DND-41 (cell line): ENCODE measurements at places on chromosomes 13 and 19.

DNA sequence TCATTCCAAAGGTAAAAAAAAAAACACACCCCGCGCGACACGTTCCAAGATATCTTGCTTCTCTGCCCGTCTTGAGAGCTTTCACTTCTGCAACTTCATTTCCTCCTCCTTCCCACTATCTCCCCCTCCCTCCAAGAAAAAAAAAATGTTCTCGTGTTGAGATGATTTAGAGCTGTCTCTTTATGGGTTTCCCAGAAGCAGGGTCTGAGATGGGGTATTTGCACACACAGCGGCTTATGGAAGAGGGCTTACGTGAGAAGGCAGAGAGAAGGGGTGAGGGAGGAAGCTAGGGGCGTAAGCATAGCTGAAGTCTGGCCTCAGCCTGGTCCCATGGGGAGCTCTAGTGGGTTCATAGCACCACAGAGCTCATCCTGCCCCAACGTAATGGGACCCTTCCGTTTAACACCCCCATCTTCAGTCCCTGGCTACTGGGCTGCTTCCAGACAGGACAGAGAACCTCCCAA is 31.3 kb upstream of the USE1 start:
- no peak overlapping the region for H3K27ac ChIP-seq
- H3K36me3 ChIP-seq, result peaks cover 63% of the 10 kb centered on the region
- no peak for DNase-seq
- H3K4me1 ChIP-seq, result no peaks in the 10 kb centered on the region
- H3K27me3 ChIP-seq, result no peaks in the 10 kb centered on the region

DNA sequence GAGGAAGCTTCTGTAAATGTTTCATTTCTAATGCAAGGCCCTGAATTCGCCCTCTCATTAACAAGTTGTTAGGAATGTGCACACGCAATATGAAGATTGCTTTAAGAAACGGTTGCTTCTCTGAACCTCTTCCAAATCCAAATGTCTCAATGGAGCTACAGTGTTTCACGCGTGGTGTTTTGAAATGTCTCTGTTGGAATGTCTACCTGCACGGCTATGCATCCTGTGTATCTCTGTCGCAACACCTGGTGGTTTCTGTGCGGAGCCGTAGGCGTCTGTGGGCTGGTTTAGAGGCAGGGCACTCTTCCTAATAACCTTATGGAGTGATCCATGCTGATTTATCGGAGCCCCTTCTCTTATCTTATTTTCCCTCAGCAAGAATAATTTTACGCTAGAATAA is 1584.2 kb upstream of the SLC10A2 start:
- no peaks in the 10 kb centered on the region for H3K36me3 ChIP-seq
- no peak overlapping the region for H3K27ac ChIP-seq
- DNase-seq, result no peak
- H3K4me1 ChIP-seq, result no peaks in the 10 kb centered on the region
- no peak overlapping the region for H3K4me3 ChIP-seq
- no peaks in the 10 kb centered on the region for H3K27me3 ChIP-seq

- H3K27ac ChIP-seq, result no peak overlapping the region
- no peak overlapping the region for H3K4me3 ChIP-seq
- DNase-seq, result no peak
- no peaks in the 10 kb centered on the region for H3K4me1 ChIP-seq
- no peaks in the 10 kb centered on the region for H3K36me3 ChIP-seq
Observed at GRCh38 chr19:17352608-17353280, 15.4 kb downstream of the GTPBP3 start.

- H3K27me3 ChIP-seq, result no peaks in the 10 kb centered on the region
- no peak for DNase-seq
- 0 out of 2 replicates have a peak, but pooled peaks cover 2% of the 10 kb centered on the region for H3K36me3 ChIP-seq
- H3K27ac ChIP-seq, result no peak overlapping the region
- H3K4me3 ChIP-seq, result no peak overlapping the region
Observed at GRCh38 chr13:35144166-35144890, 202.3 kb downstream of the NBEA start.

DNA sequence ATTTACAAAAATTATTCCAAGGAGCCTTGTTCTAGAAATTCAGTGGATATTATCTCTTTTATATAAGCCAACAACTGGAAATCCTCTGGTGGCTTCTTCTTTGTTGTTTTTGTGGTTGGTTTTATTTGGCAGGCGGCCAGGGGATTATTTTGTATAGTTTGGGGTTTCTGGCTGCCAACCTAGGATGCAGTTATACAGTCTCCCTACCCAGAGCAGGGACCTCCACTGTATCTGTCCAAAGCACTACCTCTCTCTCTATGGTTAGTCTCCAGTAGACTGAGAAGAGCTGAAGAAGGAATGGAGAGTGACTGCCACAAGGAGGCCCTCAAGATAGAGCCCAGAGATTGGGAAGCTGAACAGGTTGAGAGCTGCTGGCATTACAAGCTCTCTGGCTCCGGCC is 80.2 kb downstream of the ZAR1L start:
- H3K27ac ChIP-seq, result no peak overlapping the region
- H3K27me3 ChIP-seq, result peaks cover 3% of the 10 kb centered on the region
- H3K4me1 ChIP-seq, result no peaks in the 10 kb centered on the region
- H3K36me3 ChIP-seq, result no peaks in the 10 kb centered on the region
- DNase-seq, result peak; percentile 31

DNA sequence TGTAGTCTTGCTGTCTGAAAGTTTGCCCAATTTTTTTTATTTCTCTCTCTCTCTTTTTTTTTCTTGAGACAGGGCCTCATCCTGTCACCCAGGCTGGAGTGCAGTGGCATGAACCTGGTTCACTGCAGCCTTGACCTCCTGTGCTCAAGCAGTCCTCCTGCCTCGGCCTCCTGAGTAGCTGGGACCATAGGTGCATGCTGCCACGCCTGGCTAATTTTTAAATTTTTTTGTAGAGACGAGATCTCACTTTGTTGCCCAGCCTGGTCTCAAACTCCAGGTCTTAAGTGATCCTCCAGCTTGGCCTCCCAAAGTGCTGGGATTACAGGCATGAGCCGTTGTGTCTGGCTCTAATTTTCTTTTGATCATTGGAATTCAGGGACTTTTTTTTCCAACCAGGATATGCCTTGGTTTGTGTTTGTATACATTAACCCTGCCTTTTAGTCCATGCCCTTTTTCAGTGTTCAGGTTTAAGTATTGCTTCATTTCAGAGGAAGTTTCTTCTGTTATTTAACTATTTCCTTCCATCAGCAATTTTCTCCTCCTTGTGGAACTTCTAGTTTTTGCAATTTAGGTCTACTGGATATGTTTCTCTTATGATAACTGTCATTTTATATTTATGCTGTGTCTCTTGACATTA is 201.4 kb downstream of the PCCA start:
- DNase-seq, result no peak
- no peaks in the 10 kb centered on the region for H3K36me3 ChIP-seq
- H3K4me1 ChIP-seq, result no peaks in the 10 kb centered on the region
- no peaks in the 10 kb centered on the region for H3K27me3 ChIP-seq
- H3K27ac ChIP-seq, result no peak overlapping the region
- no peak overlapping the region for H3K4me3 ChIP-seq

DNA sequence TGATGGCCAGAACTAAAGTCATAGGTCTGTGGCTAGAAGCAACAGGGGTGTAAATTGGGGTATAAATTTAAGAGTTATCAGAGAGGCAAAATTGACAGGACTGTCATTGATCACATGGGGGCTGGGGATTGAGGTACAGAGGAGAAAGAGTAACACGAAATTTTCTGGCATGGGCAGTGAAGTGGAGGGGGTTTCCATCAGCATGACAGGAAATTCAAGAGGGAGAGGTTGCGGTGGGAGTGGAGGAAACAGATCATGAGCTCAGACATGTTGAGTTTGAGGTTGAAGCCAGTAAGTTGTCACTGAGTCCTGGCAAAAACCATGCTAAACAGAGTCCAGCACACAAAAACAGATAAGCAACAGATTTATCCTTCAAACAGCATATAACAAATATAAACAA is 192.1 kb upstream of the TSC22D1 start:
- no peaks in the 10 kb centered on the region for H3K4me1 ChIP-seq
- H3K27me3 ChIP-seq, result no peaks in the 10 kb centered on the region
- H3K27ac ChIP-seq, result no peak overlapping the region

DNA sequence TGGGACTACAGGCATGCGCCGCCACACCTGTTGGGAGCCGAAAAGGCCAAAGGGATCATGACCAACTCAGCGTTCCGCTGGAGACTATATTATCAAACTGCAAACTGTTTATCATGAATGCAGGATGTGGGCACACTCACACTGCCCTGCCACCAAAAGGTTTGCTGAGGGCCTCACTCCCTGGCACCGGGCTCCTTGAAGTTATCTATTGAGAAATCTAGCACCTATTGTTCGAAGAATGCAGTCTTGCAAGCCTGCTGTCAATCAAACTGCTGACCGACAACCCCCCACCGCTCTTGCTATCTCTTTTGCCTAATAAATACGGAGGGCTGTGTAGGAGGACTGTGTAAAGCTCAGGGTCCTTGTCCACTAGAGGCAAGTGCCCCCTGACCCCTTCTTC is 5.2 kb upstream of the ZNF836 start:
- no peak overlapping the region for H3K4me3 ChIP-seq
- H3K36me3 ChIP-seq, result no peaks in the 10 kb centered on the region
- no peak for DNase-seq
- peaks cover 15% of the 10 kb centered on the region for H3K4me1 ChIP-seq
- H3K27me3 ChIP-seq, result no peaks in the 10 kb centered on the region
- no peak overlapping the region for H3K27ac ChIP-seq

DNA sequence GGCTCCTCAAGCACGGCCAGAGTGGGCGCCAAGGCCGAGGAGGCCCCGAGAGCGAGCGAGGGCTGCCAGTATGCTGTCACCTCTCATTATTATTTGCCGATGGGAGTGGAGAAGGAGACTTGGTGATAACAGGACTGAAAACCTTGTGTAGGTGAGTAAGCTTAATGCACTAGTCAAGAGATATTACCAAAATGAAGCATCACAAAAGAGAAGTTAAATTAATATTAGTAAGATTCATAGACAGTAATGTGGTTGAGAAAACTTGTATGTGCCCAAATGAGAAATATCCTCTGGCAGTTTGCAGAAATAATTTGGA is 204.5 kb upstream of the SLITRK1 start:
- no peaks in the 10 kb centered on the region for H3K36me3 ChIP-seq
- no peak overlapping the region for H3K27ac ChIP-seq
- H3K4me1 ChIP-seq, result peaks cover 19% of the 10 kb centered on the region
- no peak overlapping the region for H3K4me3 ChIP-seq
- DNase-seq, result no peak
- H3K27me3 ChIP-seq, result no peaks in the 10 kb centered on the region

DNA sequence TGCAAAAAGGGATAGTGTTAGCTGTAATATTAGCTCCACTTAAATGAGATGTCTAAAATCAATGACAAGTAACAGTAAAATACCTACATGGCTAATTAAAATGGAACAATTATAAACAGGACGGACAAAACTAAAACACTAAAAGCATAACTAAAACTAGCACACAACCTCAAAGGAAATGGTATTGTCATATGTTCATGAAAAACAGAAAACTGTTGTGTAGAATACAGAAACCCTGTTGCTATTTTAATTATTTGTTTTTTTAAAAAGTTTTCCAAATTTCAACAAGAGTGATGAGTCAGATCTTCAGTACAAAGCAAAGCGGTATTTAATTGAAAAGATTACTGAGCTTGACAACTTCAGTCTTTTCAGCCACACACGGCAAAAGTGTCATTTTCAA is 4.2 kb downstream of the RCBTB2 start:
- H3K36me3 ChIP-seq, result no peaks in the 10 kb centered on the region
- H3K27ac ChIP-seq, result no peak overlapping the region
- DNase-seq, result no peak
- no peaks in the 10 kb centered on the region for H3K27me3 ChIP-seq

- peaks cover 37% of the 10 kb centered on the region for H3K4me1 ChIP-seq
- H3K27ac ChIP-seq, result peak overlapping the region; percentile 52
- no peaks in the 10 kb centered on the region for H3K27me3 ChIP-seq
- H3K4me3 ChIP-seq, result peak overlapping the region; percentile 66; the same call in 1 of the 2 replicates
- no peak for DNase-seq
- H3K36me3 ChIP-seq, result no peaks in the 10 kb centered on the region
Observed at GRCh38 chr19:1862068-1862423, 1.3 kb downstream of the KLF16 start.

- no peaks in the 10 kb centered on the region for H3K27me3 ChIP-seq
- no peaks in the 10 kb centered on the region for H3K36me3 ChIP-seq
- H3K4me1 ChIP-seq, result no peaks in the 10 kb centered on the region
- no peak overlapping the region for H3K4me3 ChIP-seq
Observed at GRCh38 chr13:45228002-45228401, 27.2 kb upstream of the KCTD4 start.

GRCh38 chr19:45908956-45909355 is 5.6 kb downstream of the NANOS2 start:
- no peaks in the 10 kb centered on the region for H3K27me3 ChIP-seq
- no peaks in the 10 kb centered on the region for H3K36me3 ChIP-seq
- H3K27ac ChIP-seq, result no peak overlapping the region
- H3K4me1 ChIP-seq, result no peaks in the 10 kb centered on the region

- no peaks in the 10 kb centered on the region for H3K27me3 ChIP-seq
- no peak overlapping the region for H3K4me3 ChIP-seq
- DNase-seq, result no peak
- H3K36me3 ChIP-seq, result peaks cover 96% of the 10 kb centered on the region
- H3K4me1 ChIP-seq, result no peaks in the 10 kb centered on the region
Observed at GRCh38 chr19:9156304-9156703, 16.1 kb downstream of the ZNF317 start.

DNA sequence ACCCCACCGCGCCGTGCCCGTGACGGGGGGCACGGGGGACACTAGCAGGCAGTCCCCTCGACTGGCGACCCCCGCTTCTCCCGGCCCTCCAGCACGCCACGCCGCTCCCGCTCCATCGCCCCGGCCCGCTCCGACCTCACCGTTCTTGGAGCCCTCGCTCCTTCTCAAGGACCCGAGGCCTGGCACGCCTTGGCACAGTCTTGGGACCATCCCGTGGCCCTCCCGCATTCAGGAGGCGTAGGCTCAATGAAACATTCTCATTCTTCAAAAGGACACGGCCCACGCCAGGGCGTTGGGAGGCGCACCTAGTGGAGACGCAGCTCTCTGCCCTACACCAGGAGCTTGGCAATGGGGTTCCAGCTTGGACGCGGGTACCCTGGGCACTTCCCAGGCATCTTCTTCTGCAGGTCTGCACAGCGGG is 473 bp upstream of the CERS1 start:
- no peak overlapping the region for H3K27ac ChIP-seq
- no peak for DNase-seq
- no peak overlapping the region for H3K4me3 ChIP-seq
- H3K4me1 ChIP-seq, result no peaks in the 10 kb centered on the region
- no peaks in the 10 kb centered on the region for H3K27me3 ChIP-seq

- H3K27ac ChIP-seq, result no peak overlapping the region
- H3K4me1 ChIP-seq, result no peaks in the 10 kb centered on the region
- no peak for DNase-seq
Observed at GRCh38 chr13:109999659-110000533, 213.5 kb upstream of the IRS2 start.

DNA sequence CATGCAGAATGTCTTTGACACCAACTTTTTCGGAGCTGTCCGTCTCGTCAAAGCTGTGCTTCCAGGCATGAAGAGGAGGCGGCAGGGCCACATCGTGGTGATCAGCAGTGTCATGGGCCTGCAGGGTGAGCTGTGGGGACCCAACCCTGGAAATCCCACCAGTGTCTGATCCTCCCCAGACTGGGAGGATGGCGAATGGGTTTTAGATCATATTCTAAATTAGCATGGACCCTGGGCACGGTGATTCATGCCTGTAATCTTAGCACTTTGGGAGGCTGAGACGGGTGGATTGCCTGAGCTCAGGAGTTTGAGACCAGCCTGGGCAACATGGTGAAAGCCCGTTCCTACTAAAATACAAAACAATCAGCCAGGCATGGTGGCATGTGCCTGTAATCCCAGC is 5.5 kb downstream of the RDH8 start:
- H3K4me1 ChIP-seq, result no peaks in the 10 kb centered on the region
- H3K4me3 ChIP-seq, result no peak overlapping the region
- DNase-seq, result no peak
- H3K27ac ChIP-seq, result no peak overlapping the region
- no peaks in the 10 kb centered on the region for H3K36me3 ChIP-seq
- no peaks in the 10 kb centered on the region for H3K27me3 ChIP-seq
